ENCODE measurements at places on chromosomes 5 and 9. TPM values are rescaled to one million over a fixed set of nuclear protein-coding genes. Genes with fewer than 3 reads are reported as not detected.

DNA sequence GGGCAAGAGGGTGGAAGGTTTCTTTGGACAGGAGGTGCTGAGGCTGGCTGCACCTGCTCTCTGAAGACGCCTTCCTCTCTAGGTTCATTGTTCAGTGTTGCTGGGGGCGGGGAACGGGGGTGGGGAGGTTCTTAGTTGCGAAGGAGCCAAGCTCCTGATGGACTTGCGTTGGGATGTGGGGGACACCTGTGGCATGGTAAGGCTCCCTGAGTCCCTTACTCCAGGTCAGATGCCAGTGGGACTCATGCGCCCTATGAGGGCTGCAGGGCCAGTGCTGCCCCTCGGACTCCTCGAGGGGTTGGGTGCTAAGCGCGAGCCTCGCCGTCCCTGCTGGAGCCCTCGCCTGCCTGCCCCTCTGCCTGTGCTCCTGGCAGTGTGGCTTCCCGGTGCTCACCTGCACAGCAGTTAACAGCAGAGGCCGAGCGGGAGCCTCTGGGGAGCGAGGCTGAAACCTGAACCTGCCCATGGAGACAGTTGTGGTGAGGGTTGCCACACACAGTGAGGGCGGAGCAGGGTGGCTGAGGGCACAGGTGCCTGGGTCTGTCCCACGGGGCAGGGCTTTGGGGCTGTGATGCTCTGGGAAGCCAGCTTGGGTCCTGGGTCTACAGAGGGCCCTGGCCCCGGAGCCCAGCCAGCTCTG, 5.5 kb downstream of the RNU6ATAC start:
- no peak for DNase-seq
- H3K4me1 ChIP-seq, result peaks cover 14% of the 10 kb centered on the region
- H3K27me3 ChIP-seq, result no peaks in the 10 kb centered on the region
- no peak overlapping the region for H3K4me3 ChIP-seq

GRCh38 chr5:138949988-138950387, 74.9 kb upstream of the LRRTM2 start:
- no peak overlapping the region for H3K4me3 ChIP-seq
- no peaks in the 10 kb centered on the region for H3K36me3 ChIP-seq
- H3K27ac ChIP-seq, result no peak overlapping the region
- peaks cover 20% of the 10 kb centered on the region for H3K4me1 ChIP-seq

DNA sequence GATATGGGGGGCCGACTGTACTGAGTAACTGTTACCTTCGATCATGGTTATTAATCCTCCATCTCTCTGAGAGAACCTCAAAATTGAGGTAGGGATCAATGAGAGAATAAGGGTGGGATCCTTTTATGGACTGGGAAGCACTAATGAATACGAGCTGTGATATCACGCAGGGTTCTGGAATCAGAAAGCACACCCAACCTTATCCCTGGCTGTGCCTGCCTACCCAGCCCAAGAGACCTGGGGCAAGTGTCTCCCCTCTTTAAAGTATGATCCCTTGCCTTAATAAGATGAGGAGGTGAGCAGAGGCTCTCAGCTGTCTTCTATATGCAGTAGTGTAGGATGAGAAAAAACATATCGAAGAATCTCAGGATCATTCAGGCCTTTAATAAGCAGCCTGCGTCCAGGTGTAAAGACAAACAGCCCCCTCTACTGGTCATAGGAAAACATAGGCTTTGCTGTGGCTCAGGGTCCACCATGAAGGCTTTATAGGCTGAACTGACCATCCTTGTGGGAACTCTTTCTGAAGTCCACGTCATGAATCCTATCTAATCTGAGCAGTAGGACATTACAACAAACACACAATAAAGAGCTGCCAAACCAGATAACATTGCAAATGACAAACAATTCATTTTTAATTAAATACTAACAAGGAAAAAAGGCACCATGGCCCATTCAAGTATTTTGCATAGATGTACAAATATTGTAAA, 16.8 kb downstream of the NIPAL4 start:
- no peak overlapping the region for H3K4me3 ChIP-seq
- H3K27ac ChIP-seq, result peak overlapping the region; percentile 24
- H3K27me3 ChIP-seq, result no peaks in the 10 kb centered on the region
- DNase-seq, result no peak
- peaks cover 86% of the 10 kb centered on the region for H3K36me3 ChIP-seq

DNA sequence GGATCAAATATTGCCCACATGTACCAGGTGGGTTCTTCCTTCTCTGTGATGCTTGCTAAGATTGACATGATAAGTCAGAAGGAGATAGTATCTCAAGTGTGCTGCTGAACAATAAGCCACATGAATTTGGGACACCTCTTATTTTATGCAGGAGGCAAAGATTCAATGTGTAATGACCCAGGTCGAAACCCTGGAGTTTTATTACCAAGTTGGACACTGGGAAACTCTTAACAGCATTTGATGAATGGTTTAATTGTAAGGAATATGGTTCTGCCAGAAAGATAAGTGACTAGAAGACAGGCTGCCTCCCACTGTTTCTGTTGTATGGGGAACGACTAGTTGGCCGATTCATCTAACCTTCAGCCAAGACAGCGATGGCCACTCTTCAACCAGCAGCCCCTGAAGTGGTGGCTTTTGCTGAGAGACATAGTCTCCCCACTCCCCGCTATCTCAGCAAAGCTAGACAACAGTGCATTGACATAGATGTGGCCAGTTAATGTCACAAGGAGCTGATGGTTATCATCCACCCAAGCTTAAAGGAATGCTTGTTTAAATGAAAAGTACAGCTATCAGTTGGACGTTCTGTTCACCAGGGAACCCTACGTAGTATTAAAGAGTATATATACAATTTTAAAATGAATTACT, 407.7 kb downstream of the KDM4C start:
- no peak overlapping the region for H3K27ac ChIP-seq
- no peak for DNase-seq
- H3K4me3 ChIP-seq, result no peak overlapping the region

DNA sequence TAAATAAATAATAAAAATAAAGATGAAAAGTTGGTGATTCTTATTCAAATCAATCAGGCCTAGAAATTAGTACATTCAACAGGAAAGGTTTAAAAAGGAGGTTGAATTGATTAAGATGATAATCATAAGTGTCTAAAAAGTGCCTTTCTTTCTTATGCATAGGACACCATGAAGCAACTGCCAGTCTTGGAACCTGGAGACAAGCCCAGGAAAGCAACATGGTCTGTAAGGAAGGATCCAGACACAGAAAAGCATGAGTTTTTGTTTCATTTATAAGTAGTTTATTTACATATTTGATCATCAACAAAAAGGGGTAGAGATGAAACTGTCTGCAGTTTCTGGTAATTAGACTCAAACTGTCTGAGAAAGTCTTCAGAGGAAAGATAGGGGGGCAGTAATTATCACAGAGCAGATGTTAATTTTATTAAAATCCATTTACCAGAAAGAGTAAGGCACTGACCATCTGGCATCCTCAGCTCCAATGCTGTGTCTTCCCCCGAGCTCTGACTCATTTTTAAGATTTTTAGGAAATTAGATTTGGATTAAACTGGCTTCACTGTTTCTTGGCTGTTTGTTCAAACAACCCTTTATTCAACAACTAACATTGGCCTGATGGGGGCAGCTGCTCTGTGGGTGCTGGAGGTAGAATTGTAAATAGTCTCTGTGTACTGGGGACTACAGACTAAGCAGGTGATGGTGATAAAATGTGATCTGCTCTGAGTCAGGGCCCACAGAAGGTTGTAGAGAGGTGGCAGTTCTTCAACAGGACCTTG, 2.7 kb downstream of the RABEPK start:
- H3K4me1 ChIP-seq, result peaks cover 17% of the 10 kb centered on the region
- H3K27ac ChIP-seq, result no peak overlapping the region
- peaks cover 22% of the 10 kb centered on the region for H3K36me3 ChIP-seq
- H3K4me3 ChIP-seq, result no peak overlapping the region
- H3K27me3 ChIP-seq, result no peaks in the 10 kb centered on the region
- no peak for DNase-seq

GRCh38 chr9:78044189-78044588, 12.6 kb upstream of the GNAQ start:
- H3K27me3 ChIP-seq, result peaks cover 8% of the 10 kb centered on the region
- H3K4me3 ChIP-seq, result no peak overlapping the region
- no peaks in the 10 kb centered on the region for H3K36me3 ChIP-seq
- no peak overlapping the region for H3K27ac ChIP-seq

DNA sequence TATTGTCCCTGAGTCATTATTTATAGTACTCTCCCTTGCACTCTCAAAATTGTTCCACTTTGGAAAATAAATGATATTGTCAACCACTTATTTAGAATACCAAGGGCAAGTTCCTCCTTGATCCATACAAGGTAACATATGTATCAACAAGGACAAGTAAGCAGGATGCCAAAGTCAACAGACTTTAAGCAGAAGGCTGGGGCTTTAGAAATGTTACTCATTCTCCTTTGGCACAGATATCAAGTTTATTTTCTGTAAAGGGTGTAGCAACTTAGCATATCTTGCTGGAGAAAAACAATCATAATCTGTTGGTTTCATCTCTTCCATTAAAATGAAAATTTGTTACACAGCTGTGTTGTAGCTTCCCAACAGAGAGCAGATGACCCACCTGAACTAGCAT, 248.7 kb upstream of the SLC30A5 start:
- DNase-seq, result no peak
- H3K4me3 ChIP-seq, result no peak overlapping the region
- no peak overlapping the region for H3K27ac ChIP-seq

- DNase-seq, result no peak
- peaks cover 23% of the 10 kb centered on the region for H3K4me1 ChIP-seq
- peaks cover 4% of the 10 kb centered on the region for H3K36me3 ChIP-seq
- peak within 1 kb of the TSS; percentile 18 for H3K27ac ChIP-seq
Measured at GRCh38 chr5:141475625-141476131, at the start of gene PCDHGC3. Gene PCDHGC3 (plus strand): TSS chr5:141475966. CDS start chr5:141476117, 151 bp downstream.

- no peak overlapping the region for H3K4me3 ChIP-seq
- no peak overlapping the region for H3K27ac ChIP-seq
- H3K36me3 ChIP-seq, result no peaks in the 10 kb centered on the region
- peaks cover 1% of the 10 kb centered on the region for H3K27me3 ChIP-seq
- no peaks in the 10 kb centered on the region for H3K4me1 ChIP-seq
- no peak for DNase-seq
Measured at GRCh38 chr5:6159832-6160430, 218.4 kb downstream of the MED10 start.

DNA sequence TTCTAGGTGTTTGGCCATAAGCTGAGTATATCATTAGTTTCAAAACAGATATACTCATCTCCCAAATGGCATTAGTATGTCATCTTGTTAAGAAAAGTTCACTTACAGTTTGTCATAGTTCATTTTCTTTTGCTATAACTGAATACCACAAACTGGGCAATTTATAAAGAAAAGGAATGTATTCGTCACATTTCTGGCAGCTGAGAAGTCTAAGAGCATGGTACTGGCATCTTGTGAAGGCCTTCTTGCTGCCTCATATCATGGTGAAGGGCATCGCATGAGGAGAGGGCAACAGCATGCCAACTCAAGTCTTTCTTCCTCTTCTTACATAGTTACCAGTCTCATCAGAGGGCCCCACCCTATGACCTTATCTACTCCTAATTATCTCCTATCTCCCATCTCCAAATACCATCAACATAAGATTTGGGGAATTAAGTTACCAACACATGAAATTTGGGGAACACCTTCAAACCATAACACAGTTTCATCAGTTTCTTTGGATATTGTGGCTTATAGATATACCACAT, 20.4 kb upstream of the ITGA1 start:
- peaks cover 3% of the 10 kb centered on the region for H3K36me3 ChIP-seq
- no peak for DNase-seq
- no peak overlapping the region for H3K27ac ChIP-seq
- peaks cover 39% of the 10 kb centered on the region for H3K4me1 ChIP-seq

DNA sequence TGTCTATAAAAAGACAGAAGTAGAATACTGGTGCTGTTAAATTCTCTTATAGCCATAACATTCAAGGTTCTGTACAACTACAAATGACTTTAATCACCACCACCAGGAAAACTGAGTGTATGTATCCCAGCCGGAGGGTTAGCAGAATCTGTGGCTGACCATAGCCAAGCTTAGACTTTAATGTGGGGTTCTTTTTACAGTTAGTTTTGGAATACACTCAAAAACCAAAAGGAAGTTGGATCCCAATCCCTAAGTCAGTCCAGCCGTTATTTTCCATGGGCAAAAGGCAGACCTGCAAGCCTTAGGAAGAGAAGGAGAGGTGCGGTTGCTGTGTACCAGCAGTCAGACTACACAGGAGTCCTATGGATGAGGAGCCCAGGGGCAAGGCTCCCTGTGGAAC, 179.8 kb downstream of the ENC1 start:
- no peak overlapping the region for H3K27ac ChIP-seq
- no peaks in the 10 kb centered on the region for H3K4me1 ChIP-seq
- H3K36me3 ChIP-seq, result no peaks in the 10 kb centered on the region
- DNase-seq, result no peak

- no peak overlapping the region for H3K27ac ChIP-seq
- H3K4me1 ChIP-seq, result no peaks in the 10 kb centered on the region
- H3K27me3 ChIP-seq, result no peaks in the 10 kb centered on the region
- H3K4me3 ChIP-seq, result no peak overlapping the region
- DNase-seq, result no peak
Measured at GRCh38 chr5:174301848-174302625, 256.5 kb downstream of the NSG2 start.

- H3K27me3 ChIP-seq, result no peaks in the 10 kb centered on the region
- H3K4me1 ChIP-seq, result no peaks in the 10 kb centered on the region
- no peak overlapping the region for H3K27ac ChIP-seq
- DNase-seq, result peak; percentile 41
- H3K36me3 ChIP-seq, result no peaks in the 10 kb centered on the region
Measured at GRCh38 chr9:83596899-83597504, 25.9 kb upstream of the IDNK start.

- H3K4me3 ChIP-seq, result no peak overlapping the region
- peaks cover 18% of the 10 kb centered on the region for H3K27me3 ChIP-seq
- no peaks in the 10 kb centered on the region for H3K4me1 ChIP-seq
- no peaks in the 10 kb centered on the region for H3K36me3 ChIP-seq
- no peak for DNase-seq
Measured at GRCh38 chr5:61599370-61600122, 267.5 kb downstream of the ZSWIM6 start.

- peak overlapping the region; percentile 66 for H3K4me3 ChIP-seq
- H3K4me1 ChIP-seq, result peaks cover 23% of the 10 kb centered on the region
- no peak overlapping the region for H3K27ac ChIP-seq
Measured at GRCh38 chr5:141477044-141477575, 1.3 kb downstream of the PCDHGC3 start.

- H3K27ac ChIP-seq, result no peak overlapping the region
- no peak for DNase-seq
- no peaks in the 10 kb centered on the region for H3K27me3 ChIP-seq
- no peak overlapping the region for H3K4me3 ChIP-seq
Measured at GRCh38 chr5:122493091-122494021, 181.3 kb downstream of the SNCAIP start.

The HAVCR1 gene
- total RNA-seq, result 3.6 TPM

The PTGDS gene
- total RNA-seq, result 45.4 TPM

The SH3GLB2 gene
- 87.0 TPM for total RNA-seq

The MCTP1 gene
- not detected for total RNA-seq

The NDOR1 gene
- 30.0 TPM for total RNA-seq

The BNC2 gene
- total RNA-seq, result not detected

Measured in activated CD4-positive, alpha-beta memory T cell treated with anti-CD3 and anti-CD28 coated beads, Interleukin-2, amount 10 ng/mL, durations not matched to agents 7 days and 5 days (primary cell).